ENCODE measurements at places on chromosomes 1 and 21.

- no peak for DNase-seq
Observed at GRCh38 chr1:57881639-57882038, 457.8 kb upstream of the DAB1 start.

GRCh38 chr1:9992910-9993309 is 4.1 kb upstream of the RBP7 start:
- DNase-seq: no peak

GRCh38 chr1:226642421-226642820 is 93.9 kb downstream of the STUM start:
- DNase-seq: no peak

GRCh38 chr1:53430779-53431178 is 28.4 kb upstream of the DMRTB1 start:
- DNase-seq: no peak
